ENCODE measurements at places on chromosomes 6 and 20.

- no peak for DNase-seq
Measured at GRCh38 chr6:137369136-137369535, 125.1 kb downstream of the OLIG3 start.

- DNase-seq: no peak
Measured at GRCh38 chr20:24657878-24658620, 188.6 kb downstream of the SYNDIG1 start.

- no peak for DNase-seq
Measured at GRCh38 chr6:30842754-30843610, 41.3 kb upstream of the DDR1 start.

DNA sequence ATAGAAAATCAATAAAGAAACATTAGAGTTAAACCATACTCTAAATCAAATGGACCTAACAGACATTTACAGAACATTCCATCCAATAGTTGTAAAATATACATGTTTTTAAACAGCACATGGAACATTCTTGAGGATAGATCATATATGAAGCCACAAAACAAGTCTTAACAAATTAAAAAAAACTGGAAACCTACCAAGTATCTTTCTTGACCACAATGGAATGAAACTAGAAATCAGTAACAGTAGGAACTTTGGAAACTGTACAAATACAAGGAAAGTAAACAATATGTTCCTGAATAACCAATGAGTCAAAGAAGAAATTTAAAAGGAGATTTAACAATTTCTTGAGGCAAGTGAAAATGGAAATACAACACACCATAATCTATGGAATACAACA is 91.2 kb upstream of the GLP1R start:
- no peak for DNase-seq

- DNase-seq: no peak
Measured at GRCh38 chr6:4347877-4348276, 212.5 kb upstream of the ECI2 start.

- no peak for DNase-seq
Measured at GRCh38 chr6:108791700-108792099, 56.5 kb upstream of the ARMC2 start.

GRCh38 chr6:79764747-79765146 is 133.6 kb downstream of the SH3BGRL2 start:
- DNase-seq: no peak

GRCh38 chr6:110609101-110609500 is 132.7 kb upstream of the SLC22A16 start:
- DNase-seq: no peak

GRCh38 chr6:26105109-26105730 is 18.0 kb downstream of the HFE start:
- no peak for DNase-seq

- no peak for DNase-seq
Measured at GRCh38 chr20:21289651-21290050, 13.5 kb upstream of the XRN2 start.

GRCh38 chr6:44053760-44054556 is 73.3 kb downstream of the MRPL14 start:
- no peak for DNase-seq

DNA sequence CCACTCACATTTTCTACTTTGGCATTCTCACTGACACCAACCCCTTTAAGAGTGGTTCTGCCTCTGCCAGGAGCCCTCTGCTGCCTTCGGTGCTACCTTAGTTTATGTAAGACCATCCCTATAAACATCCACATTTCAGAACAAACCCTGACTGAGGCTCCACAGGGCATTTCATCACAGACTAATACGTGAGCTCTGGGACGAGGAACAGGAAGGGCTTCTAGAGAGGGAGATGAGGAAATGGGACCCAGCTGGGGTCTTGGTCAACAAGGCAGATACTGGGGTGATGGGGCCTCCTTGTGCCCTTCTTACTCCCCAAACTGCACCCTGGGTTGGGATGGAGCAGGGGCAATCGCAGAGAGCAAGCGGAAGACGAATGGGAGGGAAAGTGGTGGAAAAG is 86.5 kb upstream of the FYN start:
- no peak for DNase-seq

DNA sequence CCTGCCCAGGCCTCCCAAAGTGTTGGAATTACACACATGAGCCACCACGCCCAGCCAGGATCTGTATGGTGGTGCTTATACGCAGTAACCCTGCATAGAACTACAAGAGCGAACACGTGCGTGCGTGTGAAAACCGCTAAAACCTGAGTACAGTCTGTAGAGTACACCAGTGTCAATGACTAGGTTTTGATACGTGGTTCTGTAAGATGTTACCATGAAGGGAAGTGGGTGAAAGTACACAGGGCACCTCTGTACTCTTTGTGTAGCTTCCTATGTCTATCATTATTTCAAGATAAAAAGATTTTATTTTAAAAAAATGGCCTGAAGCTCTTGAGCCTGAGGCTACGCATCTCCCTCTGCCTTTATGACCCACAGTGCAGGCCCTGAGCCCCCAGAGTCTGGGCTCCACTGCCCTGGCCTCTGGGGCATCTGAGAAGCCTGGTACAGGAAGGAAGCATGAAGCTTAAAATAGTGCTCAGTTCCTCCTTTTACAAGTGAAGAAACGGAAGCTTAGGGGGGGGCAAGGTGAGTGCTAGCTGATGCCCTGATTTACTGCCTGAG is 21.6 kb downstream of the LY86 start:
- DNase-seq: no peak

DNA sequence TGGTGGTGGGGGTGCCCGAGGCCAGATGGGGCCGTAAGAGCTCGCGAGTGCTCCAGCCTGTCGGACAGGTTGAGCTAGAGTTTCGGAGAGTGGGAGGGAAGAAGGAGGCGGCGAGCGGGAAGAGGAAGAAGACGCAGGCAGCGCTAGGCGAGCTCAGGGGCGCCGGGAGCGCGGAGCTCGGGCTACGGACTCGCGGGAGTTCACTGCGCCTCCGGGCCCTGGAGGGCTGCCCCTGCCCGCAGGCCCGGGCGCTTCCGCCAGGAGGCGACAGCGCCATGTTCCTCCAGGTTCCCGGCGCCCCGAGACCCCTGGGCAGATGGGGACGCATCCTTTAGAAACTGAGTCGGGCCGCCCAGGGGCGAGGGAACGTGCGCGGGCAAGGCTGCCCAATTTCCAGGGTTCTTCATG is 984 bp downstream of the TFAP2C start:
- no peak for DNase-seq

- no peak for DNase-seq
Measured at GRCh38 chr6:169323221-169323620, 69.6 kb upstream of the THBS2 start.

- DNase-seq: no peak
Measured at GRCh38 chr20:3326779-3327521, 80.5 kb downstream of the DNAAF9 start.

- DNase-seq: no peak
Measured at GRCh38 chr6:119390247-119390793, 40.8 kb upstream of the MAN1A1 start.

- DNase-seq: no peak
Measured at GRCh38 chr6:161732594-161732993, 458.7 kb upstream of the AGPAT4 start.

DNA sequence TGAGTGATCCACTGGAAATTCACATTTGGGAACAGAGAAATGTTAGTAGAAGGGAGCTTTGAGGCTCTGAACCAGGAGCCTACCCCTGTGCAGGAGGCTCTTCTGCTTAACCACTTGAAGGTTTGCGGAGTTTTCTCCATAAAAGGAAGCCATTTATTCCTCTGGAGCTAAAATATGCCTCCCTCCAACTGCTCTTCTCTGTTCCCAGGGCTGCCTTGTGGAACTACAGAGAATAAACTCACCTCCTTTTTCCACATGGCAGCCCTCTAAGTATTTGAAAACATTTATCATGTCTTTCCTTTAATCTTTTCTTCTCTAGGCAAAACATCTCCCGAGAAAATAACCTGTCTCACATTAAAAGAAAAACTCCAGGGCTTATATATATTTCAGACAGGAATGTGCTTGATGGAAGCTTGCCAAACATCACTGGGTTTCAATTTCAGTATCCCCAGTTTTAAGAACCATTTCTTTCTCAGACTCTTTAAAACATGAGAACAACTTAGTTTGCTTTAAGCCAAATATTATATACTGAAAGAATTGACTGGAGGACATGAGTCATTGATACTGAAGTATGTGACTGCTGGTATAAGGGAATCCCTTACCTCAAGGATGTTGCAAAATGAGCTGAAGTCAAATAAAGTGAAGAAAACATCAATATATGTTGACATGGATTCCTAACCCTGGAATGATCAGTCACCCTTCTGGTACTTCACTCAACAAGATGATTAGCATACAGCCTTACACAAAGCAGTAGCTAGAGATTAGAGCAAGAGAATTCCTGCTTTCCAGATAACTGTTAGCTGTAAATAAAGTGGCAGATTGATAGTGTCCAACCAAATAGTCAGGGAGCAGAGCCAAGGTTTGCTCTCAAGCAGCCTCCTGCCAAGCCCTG is 74.0 kb downstream of the ZBTB2 start:
- DNase-seq: no peak

- DNase-seq: no peak
Measured at GRCh38 chr20:25250508-25250907, 2.6 kb downstream of the PYGB start.

GRCh38 chr6:98824162-98824901 is 10.0 kb upstream of the POU3F2 start:
- no peak for DNase-seq

DNA sequence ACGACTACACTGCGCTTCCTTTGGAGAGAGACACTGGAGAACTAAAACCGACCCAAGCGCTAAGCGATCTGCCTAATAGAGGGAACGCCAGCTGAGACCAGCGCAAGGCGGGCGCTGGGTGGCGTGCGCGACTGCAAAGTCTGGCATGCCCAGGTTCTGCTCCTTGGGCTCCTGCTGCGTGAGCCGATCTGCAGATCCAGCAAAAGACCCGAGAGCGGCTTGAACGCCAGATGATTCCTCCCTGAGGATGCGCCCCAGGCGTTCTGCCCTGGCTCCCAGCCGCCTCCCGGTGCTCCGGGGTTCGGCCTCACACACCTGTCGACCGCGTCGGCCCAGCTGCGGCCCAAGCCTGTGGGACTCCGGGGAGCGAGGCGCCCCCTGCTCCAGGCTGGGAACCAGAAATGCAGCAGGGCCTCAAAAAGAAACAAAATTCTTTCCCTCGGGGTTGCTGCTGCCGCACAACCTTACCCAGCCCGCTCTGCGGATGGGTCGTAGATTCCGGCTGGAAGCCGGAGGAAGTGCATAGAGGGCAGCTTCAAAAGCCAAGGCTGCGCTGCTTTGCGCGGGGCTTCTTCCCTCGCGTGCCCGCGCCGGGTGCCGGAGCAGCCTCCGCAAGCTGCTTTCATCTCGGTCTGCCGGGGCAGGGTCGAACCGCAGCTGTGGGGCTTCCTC is 17.9 kb upstream of the PRDM13 start:
- DNase-seq: peak; percentile 21

- no peak for DNase-seq
Measured at GRCh38 chr20:25389401-25389857, 1.2 kb downstream of the ABHD12 start.

DNA sequence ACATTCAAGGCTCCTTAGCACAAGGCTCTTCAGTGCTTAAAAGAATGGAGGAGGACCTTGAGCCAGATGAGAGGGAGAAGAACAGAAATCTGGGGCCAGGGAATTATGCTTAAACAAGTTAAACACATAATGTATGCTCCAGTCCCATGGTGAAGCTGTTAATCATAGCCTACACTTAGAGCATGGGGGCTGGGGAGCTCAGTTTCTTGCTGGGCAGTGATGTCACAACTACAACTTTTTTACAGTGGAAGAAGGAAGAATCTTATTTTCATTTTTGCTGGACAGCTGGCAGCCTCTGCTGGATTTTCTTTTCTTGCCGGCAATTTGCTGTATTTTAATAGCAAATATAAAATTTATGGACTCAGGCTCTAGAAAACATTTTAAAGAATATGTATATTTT is 432.5 kb downstream of the CD109 start:
- DNase-seq: no peak

- DNase-seq: no peak
Measured at GRCh38 chr6:107763946-107764345, 60.2 kb downstream of the SCML4 start.

- DNase-seq: no peak
Measured at GRCh38 chr6:89239338-89239737, 22.2 kb upstream of the GABRR1 start.

GRCh38 chr6:38187811-38188590 is 368.5 kb downstream of the ZFAND3 start:
- DNase-seq: no peak

GRCh38 chr20:63580796-63581461 is 6.9 kb upstream of the HELZ2 start:
- no peak for DNase-seq

- no peak for DNase-seq
Measured at GRCh38 chr20:52291109-52291508, 99.5 kb upstream of the ZFP64 start.
